ENCODE measurements at places on chromosomes 12 and 14. TPM values are rescaled to one million over a fixed set of nuclear protein-coding genes. Genes with fewer than 3 reads are reported as not detected.
A peak's percentile ranks its signal among the peaks of the same experiment; 100 is the strongest.

DNA sequence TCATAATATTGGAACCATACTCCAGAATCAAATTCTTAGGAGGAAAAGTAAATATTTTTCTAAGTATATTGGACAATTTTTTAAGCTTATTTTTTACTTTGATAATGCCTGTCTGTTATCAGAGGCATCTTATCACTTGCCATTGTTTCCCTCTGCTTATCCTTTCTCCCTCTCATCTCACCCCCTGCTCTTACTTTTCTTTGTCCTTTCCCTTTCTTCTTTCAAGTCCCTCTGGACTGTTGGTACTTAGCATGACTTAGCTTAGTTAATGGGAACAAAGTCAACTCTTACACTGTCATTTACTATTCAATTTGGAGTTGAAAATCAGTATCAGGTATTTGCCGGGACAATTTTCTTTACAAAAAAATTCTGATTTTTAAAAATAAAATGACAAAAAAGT is 45.2 kb downstream of the ABCD2 start:
- no peak for DNase-seq

The BIN2 gene
- under 0.01 TPM for total RNA-seq

The TUBA1B gene
- 317 TPM for total RNA-seq

DNA sequence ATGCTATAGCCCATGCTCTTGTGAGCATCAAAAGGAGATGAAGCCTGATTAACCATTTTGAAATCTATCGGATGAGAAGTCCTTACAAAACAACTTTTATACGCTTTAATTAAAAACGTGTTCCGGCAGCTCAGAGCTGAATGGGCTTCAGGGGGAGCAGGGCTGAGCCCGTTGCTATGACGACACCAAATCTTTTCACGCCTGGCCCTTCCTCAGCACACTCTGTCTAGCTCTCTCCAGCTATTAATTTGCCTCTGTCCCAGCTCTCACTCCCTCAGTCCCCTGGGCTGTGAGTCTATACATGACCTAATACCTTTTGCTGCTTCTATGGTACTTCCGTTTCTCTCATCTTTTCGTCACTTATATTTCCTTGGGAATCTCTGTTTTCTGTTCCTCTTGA is 15.8 kb downstream of the FOXA1 start:
- DNase-seq, result peak; percentile 20

DNA sequence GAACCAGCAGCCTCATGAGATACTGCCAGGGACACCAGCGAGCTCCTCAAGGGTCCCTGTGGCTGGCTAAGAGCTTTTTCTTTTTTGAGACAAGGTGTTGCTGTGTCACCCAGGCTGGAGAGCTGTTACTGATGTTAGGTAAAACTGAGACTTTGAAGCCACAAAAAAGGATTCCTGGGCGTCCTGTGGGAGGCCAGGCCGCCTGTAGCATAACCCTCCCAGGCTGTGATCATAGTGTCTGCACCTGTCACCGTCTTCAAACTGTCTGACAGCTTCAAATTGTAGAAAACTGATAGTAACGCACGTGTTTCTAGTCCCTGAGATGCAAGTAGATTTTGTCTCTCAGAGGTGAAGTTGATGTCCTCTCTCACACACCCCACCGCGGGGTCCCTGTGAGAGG is 4.1 kb downstream of the ZFYVE21 start:
- DNase-seq, result no peak

DNA sequence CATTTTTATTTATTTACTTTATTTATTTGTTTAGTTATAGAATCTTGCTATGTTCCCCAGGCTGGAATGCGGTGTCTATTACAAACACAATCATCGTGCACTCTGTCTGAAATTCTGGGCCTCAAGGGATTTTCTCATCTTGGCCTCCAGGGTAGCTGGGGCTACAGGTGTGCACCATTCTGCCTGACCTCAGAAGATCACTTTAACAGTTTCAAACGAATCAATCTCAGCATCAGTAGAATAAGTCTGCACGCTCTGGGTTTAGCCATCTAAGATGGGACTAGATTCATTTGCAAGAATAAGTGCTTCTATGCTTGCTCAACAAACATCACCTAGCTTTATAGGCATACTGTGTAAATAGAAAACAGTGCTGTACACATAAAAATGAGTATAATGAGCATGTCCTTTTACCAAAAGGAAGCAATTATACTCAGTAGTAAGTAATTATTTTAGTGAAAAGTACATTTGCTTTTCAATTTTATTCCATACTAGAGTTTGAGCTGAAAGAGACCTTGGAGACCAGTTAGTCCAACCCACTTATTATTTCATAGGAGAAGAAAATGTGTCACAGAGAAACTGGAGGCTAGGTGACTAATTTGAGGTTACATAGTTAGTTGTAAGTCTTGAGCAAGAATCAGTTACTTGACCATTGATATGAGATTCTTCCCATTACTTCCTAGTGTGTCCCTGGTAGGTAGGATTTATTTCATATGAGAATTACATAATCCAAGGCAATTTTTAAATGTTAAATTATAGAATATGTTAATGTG is 456.5 kb upstream of the LMO3 start:
- peak; percentile 89 for DNase-seq

The HIP1R gene
- total RNA-seq, result 36.1 TPM

The BMP4 gene
- total RNA-seq, result 0.13 TPM

GRCh38 chr12:54009171-54010052 is 627 bp downstream of the HOXC8 start:
- DNase-seq, result no peak

All from bronchial epithelial cell (primary cell).